Brain pericyte (primary cell): ENCODE measurements at places on chromosomes 2 and 18.
A peak's percentile ranks its signal among the peaks of the same experiment; 100 is the strongest.

GRCh38 chr2:144459937-144460336 lies 60.0 kb downstream of the ZEB2 start:
- DNase-seq: peak; percentile 45

- DNase-seq: peak; percentile 27
Observed at GRCh38 chr2:161273038-161273760, 35.0 kb upstream of the PSMD14 start.

DNA sequence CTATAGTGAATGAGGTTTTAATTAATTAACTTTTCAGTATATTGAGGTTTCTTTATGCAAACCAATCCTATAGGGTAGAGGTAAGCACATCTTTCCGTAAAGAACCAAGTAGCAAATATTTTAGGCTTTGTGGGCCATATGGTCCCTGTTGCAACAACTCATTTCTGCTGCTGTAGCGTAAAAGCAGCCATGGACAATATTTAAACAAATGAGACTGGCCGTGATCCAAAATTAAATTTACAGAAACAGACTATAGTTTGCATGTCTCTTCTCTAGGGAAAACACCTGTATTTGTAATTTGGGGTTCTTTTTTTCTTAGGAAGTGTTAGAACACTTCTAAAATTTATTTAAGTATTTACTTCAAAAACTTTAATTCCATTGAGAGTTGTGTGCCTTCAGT lies 104.3 kb downstream of the KYNU start:
- no peak for DNase-seq

DNA sequence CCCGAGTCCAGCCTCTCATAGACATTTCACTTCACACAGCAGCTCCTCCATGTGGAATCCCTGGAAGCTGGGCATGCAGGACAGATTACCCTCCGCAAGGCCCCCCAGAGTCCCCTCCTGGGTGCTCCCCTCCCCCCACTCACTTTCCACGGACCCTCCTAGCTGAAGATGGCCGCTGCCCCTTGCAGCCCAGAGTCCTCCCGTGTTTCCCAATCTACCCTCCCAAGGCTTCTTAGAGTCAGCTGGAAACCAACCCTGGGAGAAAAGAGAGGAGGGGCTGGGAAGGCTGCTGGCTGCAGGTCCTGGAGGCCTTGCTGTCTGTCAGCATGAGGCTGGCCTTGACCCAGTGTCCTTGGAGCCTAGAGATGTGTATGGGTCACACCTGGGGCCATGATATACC lies 49.0 kb upstream of the HAAO start:
- no peak for DNase-seq

- no peak for DNase-seq
Observed at GRCh38 chr2:16035747-16036745, 95.7 kb downstream of the MYCN start.

DNA sequence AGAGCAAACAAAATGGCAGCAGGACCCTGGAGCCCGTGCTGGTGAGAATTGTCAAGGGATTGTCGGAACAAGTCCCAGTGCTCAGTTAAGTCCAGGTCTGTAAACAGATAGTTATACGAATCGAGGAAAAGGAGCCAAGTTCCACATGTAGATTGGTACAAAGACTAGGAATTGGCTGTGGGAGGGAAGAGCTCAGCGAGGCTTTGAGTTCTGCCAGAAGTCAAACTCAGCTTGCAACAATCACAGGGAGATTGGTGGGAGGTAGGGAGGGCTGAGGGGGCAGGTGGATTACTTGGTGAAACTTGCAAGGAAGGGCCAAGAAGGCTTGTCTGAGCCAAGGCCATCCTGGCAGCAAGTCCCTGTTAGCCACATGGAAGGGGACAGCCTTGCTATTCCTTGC lies 217.8 kb upstream of the ARL4C start:
- DNase-seq: no peak

DNA sequence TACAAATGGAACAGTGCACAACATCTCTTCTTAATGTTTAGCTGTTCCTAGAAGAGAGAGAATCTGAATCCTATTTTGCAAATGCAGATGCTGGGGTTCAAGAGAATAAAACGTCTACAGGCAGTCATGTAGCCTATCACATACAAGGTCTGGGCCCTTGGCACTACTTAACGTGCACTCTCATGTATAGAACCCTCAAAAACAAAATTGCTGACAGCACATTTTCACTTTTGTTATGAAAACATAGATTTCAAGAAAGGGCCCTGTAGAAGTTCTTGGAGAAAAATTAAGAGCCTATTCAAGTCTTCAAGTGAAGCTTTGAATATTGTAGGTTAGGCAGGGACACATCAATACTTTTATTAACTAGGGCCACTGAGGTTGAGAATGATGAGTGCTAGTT lies 504.3 kb upstream of the FAM98A start:
- no peak for DNase-seq

DNA sequence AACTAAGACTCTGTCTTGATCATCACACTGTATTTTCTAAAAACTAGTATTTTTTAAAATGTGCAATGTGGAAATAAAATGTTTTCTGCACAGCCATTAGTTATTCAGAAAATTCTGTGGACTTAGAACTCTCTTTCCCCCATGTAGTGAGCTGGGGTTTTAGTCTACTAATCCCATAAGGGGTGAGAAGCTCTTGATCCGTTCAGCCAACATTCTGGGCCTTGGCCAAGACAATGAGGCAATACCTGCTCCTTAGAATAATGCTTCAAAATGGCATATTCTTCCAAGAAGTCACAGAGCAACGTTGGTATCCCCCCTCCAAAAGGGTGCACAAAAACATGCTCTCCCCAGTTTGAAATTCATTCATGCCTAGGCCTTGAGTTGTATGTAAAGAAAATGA lies 4.0 kb downstream of the REEP1 start:
- DNase-seq: no peak

DNA sequence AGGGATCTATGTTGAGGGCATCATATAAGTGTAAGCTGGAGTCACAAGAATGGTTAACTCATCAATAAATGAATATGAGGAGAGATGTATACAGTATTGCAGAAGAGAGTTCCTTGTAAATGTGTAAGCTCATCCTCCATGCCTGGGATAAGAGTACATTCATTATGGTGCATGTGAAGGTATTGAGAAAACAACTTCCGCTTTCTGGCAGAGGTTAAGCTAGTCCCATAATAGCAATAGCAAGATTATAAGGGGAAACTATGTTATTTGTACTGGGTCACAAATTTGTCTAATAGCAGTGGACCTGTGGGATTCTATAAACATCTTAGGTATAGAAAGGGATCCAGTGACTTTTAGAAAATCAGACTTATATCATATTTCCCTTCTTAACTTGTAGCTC lies 44.1 kb downstream of the SCN2A start:
- DNase-seq: no peak

DNA sequence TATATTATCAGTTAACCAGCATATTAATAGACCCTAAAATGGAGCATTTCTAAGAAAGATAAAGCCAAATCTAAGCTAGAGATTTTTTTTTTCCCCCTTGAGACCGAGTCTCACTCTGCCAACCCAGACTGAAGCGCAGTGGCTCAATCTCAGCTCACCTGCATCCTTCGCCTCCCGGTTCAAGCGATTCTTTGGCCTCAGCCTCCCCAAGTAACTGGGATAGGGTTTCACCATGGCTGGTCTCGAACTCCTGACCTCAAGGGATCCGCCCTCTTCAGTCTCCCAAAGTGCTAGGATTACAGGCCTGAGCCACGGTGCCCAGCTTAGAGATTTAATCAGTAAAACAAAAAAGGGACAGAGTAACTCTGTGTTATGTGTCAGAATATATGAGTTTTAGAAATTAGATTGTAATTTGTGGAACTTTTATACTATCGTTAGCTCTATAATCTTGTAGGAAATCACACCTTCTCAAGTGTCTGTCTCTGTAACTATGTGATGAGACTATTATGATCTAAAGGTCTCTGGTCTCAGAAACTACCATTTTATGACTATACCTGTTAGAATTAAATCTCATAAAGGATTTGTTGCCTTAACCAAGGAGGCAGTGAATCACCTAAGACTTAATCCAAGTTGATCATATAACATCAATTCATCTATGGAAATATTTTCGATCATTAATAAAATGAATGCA lies 34.0 kb downstream of the YWHAQ start:
- DNase-seq: no peak

DNA sequence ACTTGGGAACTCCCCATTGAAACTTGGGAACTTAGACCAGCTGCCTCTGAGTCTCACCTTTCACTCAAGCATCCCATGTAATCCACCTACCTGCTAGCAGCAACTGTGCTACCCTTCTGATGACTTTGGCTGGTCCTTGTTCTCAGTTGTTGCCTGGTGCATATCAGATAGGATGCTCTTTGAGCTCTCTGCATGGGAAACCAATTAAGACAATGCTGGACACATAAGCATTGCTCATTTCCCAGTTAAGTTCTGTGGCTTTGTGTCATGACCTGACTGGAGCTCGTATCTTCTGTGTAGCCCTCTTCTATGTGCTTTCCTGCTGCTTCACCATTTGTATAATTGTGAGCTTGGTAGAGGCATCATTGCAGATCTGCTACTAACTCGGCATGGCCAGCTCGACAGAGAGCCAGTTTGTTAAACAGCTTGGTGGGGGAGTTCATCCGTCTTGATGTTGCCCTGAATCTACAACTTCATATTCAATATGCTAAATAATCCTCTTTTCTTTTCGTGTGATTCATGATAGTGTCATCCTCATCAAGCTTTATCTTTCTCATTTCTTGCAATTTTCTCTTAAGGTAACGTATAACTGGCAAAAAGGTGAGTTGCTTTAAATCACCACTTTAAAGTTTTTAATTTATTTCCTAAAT lies 447.5 kb upstream of the SLC14A2 start:
- no peak for DNase-seq

GRCh38 chr2:55500025-55500424 lies 19.5 kb upstream of the CFAP36 start:
- DNase-seq: peak; percentile 12

GRCh38 chr2:158578703-158579330 lies 122.1 kb downstream of the PKP4 start:
- DNase-seq: no peak

- no peak for DNase-seq
Observed at GRCh38 chr2:207103132-207103531, 62.6 kb downstream of the KLF7 start.

- no peak for DNase-seq
Observed at GRCh38 chr18:36250827-36251226, 46.7 kb upstream of the FHOD3 start.

GRCh38 chr18:54787616-54788015 lies 40.7 kb upstream of the RAB27B start:
- DNase-seq: no peak

DNA sequence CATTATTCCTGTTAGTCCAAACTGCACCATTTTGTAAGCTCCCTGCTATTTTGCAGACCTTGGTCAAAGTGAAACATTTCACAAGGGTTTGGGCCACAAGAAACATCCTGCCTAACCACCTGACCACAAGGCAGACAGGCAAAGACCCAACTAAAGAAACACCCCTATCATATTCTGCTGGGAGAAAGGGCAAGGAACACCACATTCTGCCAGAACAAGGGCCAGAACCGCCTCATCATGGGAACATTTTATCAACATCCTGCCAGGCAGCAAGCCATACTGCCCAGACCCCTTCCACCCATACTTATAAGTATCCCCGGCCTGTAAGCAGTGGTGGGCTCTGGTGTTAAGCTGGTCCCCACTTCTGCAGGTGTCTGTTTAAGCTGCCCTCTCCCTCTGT lies 12.0 kb upstream of the RAB31 start:
- DNase-seq: no peak

DNA sequence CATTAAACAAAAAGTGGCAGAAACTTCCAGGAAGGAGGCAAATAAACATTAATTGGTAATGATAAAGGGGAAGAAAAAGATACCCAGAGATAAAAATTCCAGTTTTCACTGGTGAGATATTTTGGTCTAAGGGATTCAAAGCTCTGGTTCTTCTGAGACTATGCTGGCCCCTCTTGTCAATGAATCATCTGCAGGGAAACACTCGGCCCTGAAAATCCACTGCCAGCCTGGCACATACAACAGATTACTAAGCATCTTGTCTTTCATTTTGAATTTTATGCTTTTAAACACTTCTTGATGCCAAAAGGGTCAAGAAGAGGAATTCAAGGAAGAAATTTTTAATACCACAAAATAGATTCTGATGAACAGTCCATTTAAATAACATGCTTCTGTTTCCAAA lies 1603.8 kb upstream of the ZEB2 start:
- no peak for DNase-seq

DNA sequence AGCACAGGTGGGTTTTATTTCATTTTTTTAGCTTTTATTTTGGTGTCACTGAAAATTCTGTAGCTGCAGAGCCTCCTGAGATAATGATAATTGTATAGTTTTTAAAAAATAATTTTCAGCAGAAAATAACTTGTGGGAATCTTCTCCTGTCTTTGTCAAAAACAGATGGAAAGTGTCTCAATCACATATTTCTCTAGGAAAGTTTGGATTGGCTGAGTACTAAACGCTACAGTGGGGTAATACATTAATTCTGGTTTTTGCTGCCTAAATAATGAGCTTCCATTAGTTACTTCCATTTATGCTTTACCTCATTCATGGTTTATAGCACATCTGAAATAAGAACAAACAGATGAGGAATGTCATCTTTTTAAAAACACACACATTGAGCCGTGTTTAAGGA lies 2.2 kb downstream of the TWIST2 start:
- DNase-seq: no peak

- no peak for DNase-seq
Observed at GRCh38 chr2:96821113-96821675, 5.1 kb downstream of the CNNM3 start.

- DNase-seq: peak; percentile 70
Observed at GRCh38 chr2:60394463-60394862, 159.0 kb downstream of the BCL11A start.

- no peak for DNase-seq
Observed at GRCh38 chr2:149100739-149101699, 62.5 kb downstream of the LYPD6B start.

- no peak for DNase-seq
Observed at GRCh38 chr2:86518481-86518880, 44.8 kb downstream of the CHMP3 start.

GRCh38 chr2:182186132-182186735 lies 200.6 kb downstream of the PPP1R1C start:
- DNase-seq: no peak

GRCh38 chr2:163800951-163801381 lies 65.2 kb upstream of the FIGN start:
- DNase-seq: no peak

GRCh38 chr2:66578054-66578686 lies 143.2 kb downstream of the MEIS1 start:
- no peak for DNase-seq

GRCh38 chr2:174177316-174177890 lies 70.9 kb downstream of the OLA1 start:
- DNase-seq: no peak

DNA sequence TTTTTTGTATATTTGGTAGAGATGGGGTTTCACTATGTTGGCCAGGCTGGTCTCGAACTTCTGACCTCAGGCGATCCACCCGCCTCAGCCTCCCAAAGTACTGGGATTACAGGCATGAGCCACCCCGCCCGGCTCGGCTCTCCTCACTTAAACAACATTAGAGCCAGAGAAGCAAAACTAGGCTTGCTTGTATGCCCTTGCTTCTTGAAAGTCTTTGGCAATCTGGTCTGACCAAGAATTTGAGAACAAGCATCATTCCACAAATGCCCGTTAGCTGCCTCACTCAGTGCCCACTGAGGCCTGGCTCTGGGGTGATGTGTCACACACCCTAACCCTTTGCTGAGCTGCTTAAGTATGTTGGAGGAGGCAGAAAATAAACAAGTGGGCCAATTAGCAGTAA lies 33.5 kb downstream of the SOWAHC start:
- DNase-seq: no peak

- DNase-seq: no peak
Observed at GRCh38 chr2:64799592-64800252, 146.0 kb upstream of the SERTAD2 start.

GRCh38 chr2:140667203-140667602 lies 1463.6 kb downstream of the LRP1B start:
- DNase-seq: no peak
